ENCODE measurements at places on chromosomes 5 and 9.

GRCh38 chr5:85488295-85488694 lies 1103.6 kb upstream of the EDIL3 start:
- DNase-seq, result no peak

DNA sequence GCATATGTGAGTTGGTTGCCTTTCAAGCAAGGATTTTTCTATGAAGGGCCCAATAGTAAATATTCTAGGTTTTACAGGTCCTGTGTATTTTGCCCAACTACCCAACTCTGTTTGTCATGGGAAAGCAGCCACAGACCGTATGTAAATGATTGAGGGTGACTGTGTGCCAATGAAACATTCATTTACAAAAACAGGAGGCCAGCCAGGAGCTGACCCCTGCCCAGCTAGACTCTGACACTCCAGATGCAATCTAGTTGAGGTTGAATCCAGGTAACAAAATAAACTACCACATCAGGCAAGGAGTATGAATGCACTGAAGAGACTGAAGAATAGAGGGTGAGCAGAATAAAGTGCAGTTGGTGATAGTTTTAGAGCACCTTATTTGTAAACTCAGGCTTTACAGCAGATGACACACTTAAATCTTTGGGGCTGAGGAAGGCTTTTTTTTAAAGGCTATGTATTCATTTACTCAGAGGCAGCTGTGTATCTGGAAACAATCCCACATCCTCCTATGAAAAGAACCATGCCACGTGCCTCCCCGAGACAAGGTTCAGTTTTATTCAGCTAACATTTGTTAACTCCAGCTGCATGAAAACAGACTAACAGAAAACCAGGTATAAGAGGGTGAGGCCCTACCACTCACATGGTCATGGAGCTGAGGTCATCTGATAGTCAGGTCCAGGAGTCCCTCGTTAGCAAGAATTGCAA lies 60.7 kb downstream of the SLC1A1 start:
- no peak for DNase-seq

DNA sequence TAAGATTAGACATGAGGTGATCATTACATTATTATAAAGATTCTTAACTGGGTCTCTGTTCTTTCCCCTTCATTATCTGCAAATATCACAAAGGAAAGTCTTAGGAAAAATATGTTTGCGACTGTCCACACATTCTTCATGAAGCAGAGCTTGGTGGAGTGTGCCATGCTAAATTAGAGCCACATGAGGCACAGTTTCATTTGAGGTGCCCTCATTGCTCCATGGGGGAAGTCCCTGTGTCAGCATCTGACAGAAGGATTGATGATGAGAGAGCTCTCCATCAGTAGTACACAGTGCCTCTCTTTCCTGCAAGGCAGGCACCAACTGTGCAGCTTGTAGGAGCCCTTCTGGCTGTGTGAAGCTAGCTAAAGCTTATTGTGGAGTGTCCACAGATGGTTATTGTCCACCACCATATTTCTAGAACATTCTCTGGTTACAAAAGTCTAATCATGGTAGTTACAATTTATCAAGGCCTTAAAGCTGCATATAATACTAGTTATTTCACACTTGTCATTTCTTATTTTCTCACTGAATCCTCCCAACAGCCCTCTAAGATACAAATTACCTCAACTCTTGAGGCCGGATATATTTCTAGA lies 63.9 kb downstream of the C9orf152 start:
- DNase-seq, result no peak

GRCh38 chr5:173653822-173654523 lies 37.5 kb upstream of the BOD1 start:
- no peak for DNase-seq

DNA sequence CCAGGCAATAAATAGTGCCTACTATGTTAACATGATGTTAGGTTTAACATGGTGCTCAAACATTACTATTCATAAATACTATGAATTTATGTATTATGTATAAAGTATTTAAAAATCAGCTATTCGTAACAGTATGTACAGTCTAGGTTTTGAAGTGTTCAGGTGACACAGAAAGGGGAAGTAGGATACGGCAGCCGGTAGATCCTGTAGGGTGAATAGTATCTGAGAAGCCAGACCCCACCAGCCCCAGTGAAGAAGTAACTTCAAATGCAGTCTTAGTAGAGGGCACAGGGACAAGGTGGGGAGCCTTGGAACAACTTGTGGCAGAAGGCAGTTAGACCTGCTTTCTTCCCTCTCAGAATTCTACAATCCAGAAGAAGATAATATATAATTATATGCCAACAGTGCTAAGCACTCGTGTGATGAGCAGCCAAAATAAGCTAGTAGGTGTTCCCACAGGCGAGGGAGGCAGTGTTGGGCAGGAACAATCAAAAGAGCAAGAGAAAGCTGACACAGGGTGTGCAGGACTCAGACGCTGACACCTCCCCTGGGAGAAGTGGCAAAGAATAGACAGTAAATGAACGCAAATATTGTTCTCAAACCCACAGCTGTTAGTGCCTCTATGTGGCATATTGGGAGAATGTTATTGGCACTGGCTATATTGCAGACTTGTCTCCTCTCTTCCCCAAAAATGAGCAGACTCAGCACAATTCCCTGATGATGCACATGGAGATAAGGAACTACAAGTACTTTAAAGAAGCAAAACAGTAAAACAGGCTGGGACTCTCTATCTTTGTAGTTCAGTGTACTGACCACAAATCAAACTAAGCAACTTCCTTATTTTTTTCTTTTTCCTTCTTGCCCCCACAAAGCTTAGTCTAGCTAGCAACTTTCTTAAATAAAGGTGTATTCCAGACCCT lies 4.6 kb downstream of the ZNF367 start:
- DNase-seq, result no peak

DNA sequence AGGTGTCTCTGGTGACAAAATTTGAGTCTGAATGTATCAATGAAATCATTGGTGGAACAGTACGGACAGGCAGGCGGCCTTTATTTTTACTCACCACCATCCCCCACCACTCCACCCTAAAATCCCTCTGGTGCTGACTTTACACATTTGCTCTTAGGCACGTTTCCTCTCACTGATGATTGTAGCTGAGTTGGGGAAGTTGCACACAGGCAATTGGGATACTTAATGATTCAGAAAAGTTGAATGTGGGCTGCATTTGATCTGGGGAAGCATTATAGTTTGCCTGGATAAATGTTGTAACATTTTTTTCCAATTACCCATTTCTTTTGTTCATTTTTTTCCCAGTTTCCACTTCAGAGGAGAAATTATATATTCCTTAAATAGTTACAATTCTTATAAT lies 658.4 kb downstream of the TLR4 start:
- no peak for DNase-seq

DNA sequence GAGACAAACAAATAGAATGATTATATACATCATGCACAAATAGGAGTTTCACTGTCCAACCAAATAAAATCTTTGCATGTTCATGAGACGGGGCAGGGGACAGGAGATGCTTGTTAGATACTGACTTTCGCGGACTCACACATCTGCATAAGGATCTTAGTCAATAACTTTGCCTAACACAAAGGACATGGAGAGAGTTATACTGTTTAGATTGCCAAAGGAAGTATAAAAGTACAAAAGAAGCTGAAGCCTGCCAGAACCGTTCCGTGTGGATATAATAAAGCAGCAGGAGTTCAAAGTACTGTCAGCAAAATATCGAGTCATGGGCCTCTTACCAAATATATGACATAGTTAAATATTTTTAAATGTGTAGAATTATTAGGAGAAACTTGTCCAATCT lies 1148.4 kb downstream of the EFNA5 start:
- no peak for DNase-seq

DNA sequence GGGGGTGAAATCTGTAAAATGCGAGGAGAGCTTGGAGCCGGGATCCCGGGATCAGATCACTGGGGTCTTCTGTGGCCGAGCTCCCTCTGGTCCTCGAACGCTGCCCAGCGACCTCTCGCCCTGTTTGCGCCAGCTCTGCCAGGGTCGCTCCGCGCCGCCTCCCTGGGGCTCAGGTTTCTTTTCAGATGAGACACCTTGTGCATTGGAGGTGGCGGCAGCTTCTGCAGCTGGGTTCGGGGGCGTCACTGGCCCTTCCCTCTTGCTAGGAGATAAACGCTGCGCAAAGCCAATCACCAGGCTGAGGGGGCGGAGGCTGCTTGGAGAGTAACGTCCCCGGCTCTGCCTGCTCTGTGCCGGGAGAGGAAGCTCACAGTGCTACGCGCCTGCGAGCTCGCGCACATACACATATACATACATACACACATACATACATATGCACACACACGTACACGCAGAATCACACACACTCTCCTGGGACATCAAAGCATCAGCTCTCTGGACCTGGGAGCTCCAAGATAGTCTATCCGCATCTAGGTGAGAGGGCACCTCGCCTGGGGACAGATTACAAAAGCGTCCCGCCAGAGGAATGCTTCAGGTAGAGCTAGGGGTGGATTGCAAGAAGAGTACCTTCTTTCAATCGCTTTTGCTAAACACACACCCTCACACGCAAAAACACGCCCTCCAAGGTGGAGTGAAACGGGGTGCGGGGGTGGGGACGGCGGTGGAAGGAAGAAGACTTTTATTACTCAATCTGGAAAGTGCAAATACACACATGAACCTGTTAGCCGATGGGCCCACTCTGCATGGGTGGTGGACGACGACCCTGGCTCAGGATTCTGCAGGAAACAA lies at the start of gene ST8SIA4:
Gene ST8SIA4, minus strand, starts transcription at position 244 of the 849 bp plus-strand sequence. CDS start 327 bp downstream, outside the sequence.
- DNase-seq, result no peak

DNA sequence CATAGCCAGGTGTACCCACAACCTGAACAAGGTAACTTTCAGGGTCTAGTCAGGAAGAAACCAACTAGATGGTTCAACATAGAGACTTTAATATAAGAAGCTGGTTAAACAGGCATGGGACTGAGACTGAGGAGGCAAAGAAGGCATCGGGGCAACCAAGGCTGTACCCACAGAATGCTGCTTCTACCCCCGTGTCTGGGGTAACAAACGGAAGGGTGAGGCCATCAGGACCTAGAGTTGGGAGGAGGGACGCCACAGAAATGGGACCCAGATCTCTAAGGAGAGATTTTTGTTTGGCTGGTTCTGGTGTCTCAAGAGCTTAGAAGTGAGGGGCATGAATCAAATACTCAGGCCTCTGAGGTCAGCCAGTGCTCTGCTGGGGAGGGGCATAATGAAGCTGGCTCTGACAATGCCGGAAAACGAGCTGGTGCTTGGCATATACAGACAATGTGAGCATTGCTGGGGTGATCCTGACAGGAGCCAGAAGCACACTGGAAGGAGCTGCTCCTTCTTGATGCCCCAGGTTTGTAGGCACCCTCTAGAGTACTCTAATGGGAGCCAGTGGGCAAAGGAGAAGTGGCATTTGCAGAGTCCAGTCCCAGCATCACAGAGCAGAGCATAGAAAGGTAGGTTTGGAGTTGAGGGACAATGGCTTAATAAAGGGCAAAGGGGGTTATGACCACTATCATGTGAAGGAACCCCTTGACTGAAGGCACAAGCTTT lies 3.7 kb downstream of the MLANA start:
- DNase-seq, result no peak

GRCh38 chr9:21741151-21741550 lies 61.3 kb upstream of the MTAP start:
- peak; percentile 48 for DNase-seq

DNA sequence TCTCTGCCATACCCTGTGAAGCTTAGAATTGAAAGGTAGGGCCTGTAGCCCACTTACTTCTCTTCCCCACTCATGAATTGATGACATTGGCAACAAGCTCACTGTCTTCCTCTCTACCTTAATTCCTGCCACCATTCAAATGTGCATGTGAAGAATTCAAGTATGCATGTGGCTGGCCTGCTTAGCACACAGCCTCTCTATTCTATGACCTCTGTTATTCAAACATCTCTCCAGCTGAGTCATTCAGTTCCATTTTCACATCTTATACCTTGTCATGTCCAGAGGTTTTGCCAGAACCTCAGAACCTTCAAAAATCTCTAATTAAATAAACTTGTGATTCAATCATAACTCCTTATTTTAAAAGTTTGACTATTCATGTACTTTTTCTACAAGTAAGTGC lies 114.7 kb upstream of the MAN2A1 start:
- no peak for DNase-seq

GRCh38 chr9:131868766-131869165 lies 128.9 kb upstream of the RAPGEF1 start:
- DNase-seq, result peak; percentile 16

All from EH (cell line).